ENCODE measurements at places on chromosomes 13 and 19.

- DNase-seq, result no peak
Measured at GRCh38 chr19:17255150-17255621, 9.4 kb downstream of the USHBP1 start.

DNA sequence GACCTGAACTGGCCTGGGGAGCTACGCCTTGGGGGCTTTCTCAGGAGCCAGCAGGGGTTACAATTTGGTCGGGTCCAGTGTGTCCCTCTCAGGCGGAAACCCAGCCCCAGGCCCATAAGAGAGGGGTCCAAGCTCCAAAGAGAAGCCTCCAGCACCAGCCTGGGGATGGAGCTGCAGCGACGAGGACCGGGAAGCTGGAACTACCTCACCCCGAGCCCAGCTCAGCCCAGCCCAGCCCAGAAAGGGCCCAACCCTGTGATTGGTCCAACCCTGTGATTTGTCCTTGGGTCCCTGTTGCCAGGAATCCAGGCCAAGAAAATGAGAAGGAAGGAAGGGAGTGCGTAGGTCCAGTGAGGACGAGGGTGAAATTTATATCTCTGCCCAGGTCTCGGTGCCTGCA, 24.1 kb downstream of the CLEC4M start:
- no peak for DNase-seq

GRCh38 chr19:13623716-13624710, 117.7 kb upstream of the CACNA1A start:
- DNase-seq, result peak; percentile 46

- DNase-seq, result peak; percentile 21
Measured at GRCh38 chr13:20217168-20217567, 15.0 kb downstream of the GJB6 start.

GRCh38 chr19:16146112-16146511, 2.6 kb downstream of the HSH2D start:
- DNase-seq, result no peak

- no peak for DNase-seq
Measured at GRCh38 chr13:69020120-69020519, 1087.5 kb upstream of the ATXN8OS start.

Measured in COR-L47 (cell line).